ENCODE measurements at places on chromosomes 12 and 14.

- DNase-seq: no peak
Measured at GRCh38 chr12:57046947-57047890, 2.7 kb downstream of the MYO1A start.

GRCh38 chr12:76813265-76813664, 49.4 kb downstream of the ZDHHC17 start:
- no peak for DNase-seq

DNA sequence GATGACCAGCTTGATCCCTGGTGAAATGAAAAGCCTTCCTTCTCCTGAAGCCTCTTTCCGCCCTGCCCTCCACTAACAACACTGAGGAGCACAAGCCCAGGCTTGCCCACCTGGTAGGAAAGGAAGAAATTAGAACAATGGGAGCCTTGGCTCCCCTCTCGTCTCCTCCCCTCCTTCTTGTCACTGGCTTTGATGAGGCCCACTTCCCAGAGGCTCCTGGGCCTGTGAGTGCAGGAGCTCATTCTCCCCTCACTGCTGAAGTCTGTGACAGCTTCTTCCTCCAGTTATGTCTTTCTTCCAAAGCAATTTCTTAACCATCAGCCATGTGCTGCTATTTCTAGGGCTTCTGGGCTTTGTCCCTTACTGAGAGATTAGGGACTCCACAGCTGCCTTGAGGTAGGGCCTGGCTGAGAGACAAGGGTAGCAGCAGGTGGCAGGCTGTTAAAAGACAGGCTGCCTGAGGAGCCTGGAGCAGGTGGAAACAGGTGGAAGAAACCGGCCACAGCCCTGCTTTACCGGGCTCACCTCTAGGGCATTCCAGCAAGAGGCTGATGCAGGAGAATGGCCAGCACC, 53.6 kb upstream of the SRSF5 start:
- DNase-seq: no peak

GRCh38 chr12:1880876-1881275, 37.6 kb downstream of the CACNA2D4 start:
- no peak for DNase-seq

DNA sequence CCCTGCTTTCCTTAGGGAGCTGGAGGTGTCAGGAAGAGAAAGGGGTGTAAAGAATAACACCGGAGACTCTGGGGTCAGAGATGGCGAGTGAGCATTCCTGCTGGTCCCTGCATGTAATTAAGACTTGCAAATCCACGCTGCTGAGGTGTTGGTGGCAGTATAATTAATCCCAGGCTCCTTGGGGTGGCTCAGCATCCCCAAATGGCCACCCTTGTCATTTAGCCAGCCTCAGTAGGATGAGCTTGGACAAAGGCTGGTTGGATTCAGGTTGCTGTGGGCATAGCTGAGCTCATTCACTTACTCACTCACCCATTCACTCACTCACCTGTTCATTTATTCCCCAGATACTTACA, 174.4 kb upstream of the RPH3A start:
- DNase-seq: no peak

DNA sequence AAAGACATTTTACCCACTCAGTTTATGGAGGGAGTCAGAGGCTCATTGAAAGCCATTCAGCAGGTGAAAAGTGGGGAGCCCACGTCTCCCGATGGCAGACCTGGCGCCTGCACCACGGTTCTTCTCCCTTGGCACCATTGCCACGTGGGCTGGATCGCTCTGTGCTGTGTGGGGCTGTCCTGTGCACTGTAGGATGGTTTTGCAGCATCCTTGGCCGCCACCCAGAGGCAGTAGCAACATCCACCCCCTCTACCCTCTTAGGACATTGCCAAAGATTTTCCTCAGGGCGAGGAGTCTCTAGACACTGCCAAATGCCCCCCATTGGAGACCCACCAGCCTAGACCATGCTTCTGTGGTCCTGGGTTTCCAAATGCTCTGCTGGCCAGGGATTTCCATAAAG, 60.2 kb downstream of the SYNE3 start:
- no peak for DNase-seq

DNA sequence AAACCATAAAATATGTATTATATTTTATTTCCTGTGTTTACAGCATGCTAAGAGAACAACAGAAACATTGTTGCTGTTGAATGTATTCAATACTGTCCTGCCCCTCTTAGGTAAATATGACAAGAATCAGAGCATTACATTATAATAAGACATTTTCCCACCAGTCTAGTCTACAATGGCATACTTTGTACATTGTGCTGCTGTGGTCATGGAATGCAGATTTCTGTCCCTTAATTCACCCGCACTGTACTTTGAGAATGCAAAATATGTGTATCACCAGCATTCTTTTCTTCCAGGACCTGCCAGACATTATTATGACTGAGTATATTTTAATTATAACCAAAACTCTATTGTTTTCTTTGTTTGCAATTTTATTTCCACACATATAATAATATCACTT, 16.5 kb upstream of the OR10AD1 start:
- DNase-seq: no peak

DNA sequence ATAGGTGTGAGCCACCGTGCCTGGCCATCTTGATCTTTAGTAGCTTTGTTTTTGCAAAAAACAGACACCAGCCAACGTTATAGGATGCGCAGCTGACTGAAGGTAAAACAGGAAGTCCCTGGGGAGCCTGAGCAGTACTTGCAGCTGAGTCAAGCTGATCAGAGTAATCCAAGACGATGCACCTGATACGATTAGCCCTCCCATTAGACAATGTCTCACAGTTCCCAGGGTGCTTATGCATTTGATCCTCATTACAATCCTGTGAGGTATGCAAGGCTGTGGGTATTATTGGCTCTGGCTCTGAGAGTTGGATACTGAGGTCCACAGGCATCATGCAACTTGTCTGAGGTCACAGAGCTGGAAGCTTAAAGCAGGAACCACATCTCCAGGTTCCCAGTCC, 8.1 kb downstream of the KRT18 start:
- no peak for DNase-seq

DNA sequence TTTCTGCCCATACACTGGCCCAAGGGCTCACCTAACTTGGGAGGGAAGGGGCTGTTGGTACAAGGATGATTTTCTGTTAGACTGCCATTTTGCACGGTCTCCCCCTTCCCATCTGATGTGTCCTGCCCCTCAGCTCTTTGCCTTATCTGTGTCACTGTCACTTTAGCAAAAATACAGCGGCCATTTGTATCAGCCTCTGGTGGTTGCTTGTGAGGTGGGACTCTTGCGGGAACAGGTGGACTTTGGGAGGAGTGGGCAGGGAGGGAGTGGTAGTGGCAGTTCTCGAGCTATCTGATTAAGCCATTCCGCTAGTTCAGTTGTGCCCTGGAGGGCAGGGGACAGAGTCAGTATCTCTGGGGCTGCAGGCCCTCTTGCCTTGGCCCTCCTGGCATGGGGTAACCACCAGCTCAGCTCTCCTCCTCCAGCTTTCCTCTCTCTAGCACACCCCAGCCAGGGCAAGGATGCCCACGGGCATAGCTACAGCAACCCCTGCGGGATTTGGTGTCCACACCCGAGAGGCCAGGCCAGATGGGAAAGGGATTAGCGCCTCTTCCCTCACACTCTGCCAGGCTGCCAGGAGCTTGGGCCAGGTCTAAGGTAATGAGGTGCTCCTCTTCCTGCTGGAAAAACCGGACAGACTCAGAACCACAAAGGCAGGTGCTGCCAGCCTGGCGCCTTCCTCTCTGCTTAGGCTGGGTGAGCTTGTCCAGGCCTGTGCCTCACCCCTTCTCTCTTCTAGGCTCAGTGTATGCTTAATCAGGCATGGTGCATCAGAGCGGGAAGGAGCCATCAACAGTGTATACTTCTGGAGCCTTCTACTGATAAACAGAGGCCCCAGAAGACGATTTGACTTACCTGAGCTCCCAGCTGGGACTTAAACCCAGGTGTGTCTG, 8.7 kb downstream of the SLC48A1 start:
- DNase-seq: no peak

DNA sequence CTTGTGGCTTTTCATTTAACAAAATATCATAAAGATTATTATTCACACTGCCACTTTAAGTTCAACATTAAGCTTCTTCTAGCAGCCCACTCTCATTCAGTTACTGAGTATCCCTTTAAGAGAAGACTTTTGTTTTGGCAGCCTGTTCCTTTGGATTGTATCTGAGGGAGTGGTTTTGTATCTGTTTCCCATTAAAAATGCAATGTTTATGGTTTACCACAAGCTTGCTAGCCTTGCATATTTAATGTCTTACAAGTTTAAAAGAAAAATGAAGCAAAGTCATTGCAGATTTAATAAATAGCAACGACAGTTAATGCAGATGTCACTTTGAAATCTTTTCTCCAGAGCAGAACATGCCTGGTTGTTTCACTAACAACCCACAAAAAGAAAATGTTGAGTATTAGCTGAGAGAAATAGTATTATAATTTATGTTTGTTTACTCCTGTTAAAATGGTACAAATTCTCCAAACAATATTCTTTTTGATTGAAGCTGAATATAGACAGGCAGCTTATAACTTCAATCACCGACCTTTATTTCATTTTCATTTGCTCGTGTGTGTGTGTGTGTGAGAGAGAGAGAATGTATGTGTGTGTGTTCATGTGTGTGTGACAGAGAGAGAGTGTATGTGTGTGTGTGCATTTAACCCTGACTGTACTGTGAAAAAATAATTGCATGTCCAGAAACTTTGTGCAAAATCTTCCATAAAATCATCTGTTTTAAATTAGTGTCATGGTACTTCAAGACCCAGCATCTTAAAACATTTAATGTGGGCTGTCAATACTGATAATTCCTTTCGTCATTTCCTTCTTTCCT, 1.8 kb downstream of the DCN start:
- no peak for DNase-seq

- DNase-seq: no peak
Measured at GRCh38 chr14:21252149-21252548, 17.1 kb downstream of the HNRNPC start.

DNA sequence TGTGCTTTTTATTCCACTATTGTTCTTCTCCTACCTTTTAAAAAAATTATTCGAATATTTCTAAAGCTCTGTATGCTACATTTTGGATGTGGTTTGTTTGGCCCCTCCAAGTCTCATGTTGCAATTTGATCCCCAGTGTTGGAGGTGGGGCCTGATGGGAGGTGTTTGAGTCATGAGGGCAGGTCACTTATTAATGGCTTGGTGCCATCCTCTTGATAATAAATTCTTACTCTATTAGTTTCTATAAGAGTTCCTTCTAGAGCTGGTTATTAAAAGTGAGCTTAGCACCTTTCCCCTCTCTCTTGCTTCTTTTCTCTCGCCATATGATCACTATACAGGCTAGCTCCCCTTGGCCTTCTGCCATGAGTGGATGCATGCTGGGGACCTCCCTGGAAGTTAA, 445.6 kb upstream of the PDE3A start:
- DNase-seq: no peak

DNA sequence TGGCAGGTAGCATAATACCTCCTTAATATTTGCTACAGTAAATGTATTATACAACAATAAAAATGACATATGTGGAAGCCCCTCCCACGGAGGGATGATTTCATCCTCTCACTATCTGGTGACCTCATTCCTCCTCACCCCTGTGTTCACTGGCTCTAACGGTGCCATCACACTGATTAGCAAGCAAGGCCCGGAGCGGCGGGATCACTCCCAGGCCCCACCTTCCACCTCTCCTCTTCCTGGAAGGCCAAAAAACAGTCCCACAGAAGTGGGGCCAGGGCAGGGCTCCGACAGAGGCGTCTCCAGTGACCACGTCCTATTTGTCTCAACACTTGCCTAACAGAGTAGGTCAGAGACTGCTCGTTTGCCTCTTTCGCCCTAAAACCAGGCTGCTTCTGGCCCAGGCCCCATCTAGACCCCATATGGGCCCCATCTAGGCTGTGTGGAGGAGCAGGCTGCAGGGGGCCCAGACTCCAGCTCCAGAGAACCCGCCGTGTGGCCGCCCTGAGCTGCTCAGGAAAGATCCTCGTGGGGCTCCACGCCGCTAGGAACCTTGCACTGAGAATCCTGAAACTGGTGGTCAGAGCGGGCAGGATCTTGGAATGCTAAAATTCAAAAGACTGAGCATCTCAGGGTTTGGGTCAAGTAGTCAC, 3.7 kb downstream of the SELPLG start:
- DNase-seq: no peak

DNA sequence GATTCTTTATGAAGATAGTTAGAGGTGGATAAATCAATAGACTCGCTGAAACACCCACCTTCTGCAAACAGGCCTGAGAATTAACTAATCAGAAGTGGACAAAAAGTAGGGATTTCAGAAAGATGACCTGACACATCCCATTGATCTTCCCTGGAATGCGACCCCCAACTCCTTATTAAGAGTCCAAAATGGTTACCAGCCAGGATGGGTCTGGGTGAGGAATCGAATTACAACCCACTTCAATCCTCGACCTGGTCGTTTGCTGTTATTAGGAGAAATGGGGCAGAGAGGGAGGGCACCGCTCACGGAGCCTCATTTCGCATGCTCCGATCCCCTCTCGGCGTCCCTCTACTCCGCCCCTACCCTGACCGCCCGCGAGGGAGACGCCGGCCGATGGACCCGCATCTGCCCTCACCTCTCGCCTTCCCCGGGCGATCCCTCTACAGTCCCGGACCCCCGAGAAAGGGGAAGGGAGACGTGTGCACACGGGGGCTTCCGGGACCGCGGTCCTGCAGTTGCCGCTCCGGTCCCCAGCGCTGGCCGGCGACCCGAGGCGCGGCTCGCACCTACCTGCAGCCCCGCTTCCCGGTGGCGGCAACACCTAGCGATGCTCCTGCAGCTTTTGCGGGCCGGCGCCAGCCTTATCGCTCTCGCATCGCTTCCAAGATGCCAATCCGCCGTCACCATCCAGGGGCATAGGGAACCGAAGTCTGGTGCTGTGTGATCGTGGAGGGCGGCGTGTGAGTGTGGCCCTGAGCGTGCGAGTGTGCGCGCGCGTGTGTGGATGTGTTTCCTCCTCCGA, 69.3 kb upstream of the USP15 start:
- DNase-seq: no peak

- DNase-seq: no peak
Measured at GRCh38 chr12:117180758-117181467, 9.4 kb downstream of the FBXO21 start.

GRCh38 chr12:103530307-103531066, 34.7 kb upstream of the C12orf42 start:
- no peak for DNase-seq

DNA sequence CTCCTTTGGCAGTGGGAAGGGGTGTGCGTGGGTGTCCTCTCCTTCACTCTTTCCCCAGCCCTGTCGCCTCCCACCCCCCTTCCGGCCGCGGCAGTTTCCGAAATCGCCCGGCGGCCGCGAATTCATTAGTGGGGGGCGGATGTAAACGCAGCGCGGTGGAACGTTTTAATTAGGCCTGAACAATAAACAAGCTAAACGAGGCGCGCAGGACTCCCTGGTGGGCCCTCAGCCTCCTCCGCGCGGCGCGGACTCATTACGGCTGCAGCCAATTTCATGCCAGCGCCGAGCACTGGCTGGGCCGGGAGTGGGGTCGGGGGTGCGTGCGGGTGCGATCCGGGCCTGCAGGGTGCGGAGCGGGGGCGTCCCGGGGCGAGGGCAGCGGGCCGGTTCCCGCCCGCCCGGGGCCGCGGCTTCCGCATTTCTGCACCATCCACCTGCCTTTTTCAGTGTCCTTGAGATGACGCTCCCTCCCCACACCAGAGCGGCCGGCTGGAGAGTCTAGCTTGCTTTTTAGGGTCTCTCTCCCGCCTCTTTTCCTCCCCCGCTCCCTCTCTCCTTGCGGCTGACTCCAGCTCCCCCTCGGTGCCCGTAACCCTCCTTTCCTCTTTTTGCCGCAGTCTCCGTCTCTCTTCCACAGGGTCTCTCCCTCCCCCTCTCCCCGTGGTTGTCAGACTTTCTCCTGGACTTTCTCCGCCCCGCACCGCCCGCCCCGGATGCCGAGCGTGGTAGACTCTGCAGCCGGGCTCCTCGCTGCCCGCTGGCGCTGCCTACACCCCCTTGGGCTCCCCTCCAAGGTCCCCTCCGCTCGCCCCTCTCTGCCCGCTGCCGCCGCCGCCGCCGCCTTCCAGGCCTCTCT, at the start of gene CISTR:
Gene CISTR, minus strand, starts transcription at position 644 of the 856 bp plus-strand sequence.
- no peak for DNase-seq

All from tibial nerve (tissue), 4 donors.